ENCODE measurements at places on chromosomes 7 and 10.
A peak's percentile ranks its signal among the peaks of the same experiment; 100 is the strongest.

DNA sequence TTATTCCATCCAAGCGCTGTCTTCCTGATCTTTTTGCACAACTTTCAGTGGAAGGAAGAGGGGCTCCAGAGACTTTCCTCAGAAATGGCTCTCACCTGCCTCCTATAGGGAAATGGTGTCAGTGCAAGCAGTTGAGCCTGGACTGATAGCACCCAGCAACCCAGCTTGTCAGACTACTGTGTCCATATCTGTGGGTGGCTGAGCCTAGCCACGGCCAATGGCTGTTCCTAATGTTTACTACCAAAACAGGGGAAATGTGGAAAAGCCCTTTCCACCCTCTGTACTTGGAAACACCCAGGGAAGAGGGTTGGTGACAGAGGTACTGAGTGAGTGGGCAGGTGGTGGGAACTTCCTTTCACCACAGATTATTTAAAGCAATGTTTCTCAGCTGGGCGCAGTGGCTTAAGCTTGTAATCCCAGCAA is 4.3 kb upstream of the YKT6 start:
- DNase-seq = peak; percentile 3

- DNase-seq = no peak
Observed at GRCh38 chr7:1807821-1808600, 137.9 kb downstream of the ELFN1 start.

- peak; percentile 2 for DNase-seq
Observed at GRCh38 chr10:29734962-29735627, 100.3 kb upstream of the SVIL start.

- DNase-seq = no peak
Observed at GRCh38 chr7:43565786-43566185, 17.1 kb upstream of the STK17A start.

- DNase-seq = no peak
Observed at GRCh38 chr10:88913788-88914187, 33.7 kb downstream of the STAMBPL1 start.

DNA sequence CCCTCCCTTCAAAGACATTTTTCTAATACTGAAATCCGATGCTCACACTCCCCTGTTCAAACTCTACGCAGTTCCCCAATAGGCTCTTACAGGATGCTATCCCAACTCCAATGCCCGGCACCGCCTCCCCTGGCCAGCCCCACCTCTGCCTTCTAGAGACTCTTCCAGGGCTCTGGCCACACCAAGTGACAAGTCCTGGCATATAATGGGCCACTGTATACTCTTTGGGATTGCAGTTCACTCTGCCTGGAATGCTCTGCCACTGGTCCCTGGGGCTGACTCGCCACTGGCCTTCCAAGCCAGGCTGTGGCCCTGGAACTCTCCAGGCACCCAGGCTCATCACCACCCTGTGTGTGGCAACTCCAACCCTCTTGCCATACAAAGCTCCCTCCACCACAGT is 3.1 kb upstream of the BRI3 start:
- DNase-seq = no peak

- no peak for DNase-seq
Observed at GRCh38 chr7:14622559-14622958, 280.0 kb downstream of the DGKB start.

GRCh38 chr10:132146271-132146671 is 40.5 kb upstream of the DPYSL4 start:
- no peak for DNase-seq

GRCh38 chr7:36707898-36708297 is 16.4 kb downstream of the AOAH start:
- DNase-seq = no peak

- DNase-seq = no peak
Observed at GRCh38 chr10:110864662-110865140, 7.0 kb upstream of the PDCD4 start.

- no peak for DNase-seq
Observed at GRCh38 chr10:80357851-80358125, 1.2 kb downstream of the DYDC2 start.

DNA sequence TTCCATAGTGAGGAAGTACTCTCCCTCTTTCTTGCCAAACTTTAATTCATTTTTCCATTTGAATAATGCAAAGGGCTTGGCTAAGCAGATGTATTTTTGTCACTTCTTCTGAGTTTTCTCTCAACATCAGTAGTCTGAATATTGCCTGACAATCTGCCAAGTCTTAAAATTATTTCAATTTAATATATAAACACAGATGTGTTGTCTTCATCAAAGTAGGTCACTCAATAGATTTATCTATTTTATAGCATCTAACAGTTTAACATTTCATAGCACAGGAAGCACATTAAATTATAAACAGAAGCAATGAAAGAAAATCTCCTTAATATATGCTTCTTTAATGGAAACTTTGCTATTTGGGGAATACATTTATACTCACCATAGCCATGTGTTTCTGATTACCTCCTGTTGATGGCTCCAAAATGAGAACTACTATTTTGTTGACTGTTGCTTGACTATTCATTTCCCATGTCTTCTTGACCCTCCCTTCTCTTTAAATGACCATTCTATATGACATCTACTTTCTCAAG is 4.5 kb downstream of the CPED1 start:
- no peak for DNase-seq

GRCh38 chr7:8146788-8147413 is 115.1 kb downstream of the ICA1 start:
- no peak for DNase-seq

DNA sequence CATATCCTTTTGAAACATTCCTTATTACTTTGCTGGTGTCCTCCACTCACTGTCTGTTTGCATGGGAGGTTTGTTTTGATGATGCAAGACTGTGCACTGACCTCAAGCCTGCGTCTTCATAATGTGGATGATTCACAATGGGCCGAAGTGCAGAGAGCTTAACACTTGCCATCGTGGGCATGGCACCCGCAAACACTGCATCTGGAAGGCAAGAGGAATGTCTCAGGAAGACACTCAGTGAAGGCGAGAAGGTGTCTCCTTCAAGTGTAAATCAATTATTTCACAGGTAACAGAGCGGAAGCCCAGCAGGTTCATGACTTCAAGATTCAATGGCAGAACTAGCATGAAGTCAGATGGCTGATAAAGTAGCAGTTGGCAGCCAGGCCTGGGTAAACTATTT is 98.1 kb downstream of the DPY19L1 start:
- DNase-seq = no peak

GRCh38 chr7:140146574-140146973 is 30.2 kb downstream of the KDM7A start:
- DNase-seq = no peak

- DNase-seq = no peak
Observed at GRCh38 chr10:78261291-78261690, 227.6 kb downstream of the RPS24 start.

Data from NCI-H526 treated with DMSO at 0.1 percent for 48 hours (cell line).